Hair follicular keratinocyte (primary cell): ENCODE measurements at places on chromosomes 6 and 20. TPM values are rescaled to one million over a fixed set of nuclear protein-coding genes. Genes with fewer than 3 reads are reported as not detected.

Gene KHDRBS2
- total RNA-seq = not detected in 2 replicates

Gene TFAP2A
- total RNA-seq = 28.4 and 29.2 TPM in 2 replicates

Gene F13A1
- not detected in 2 replicates for total RNA-seq

Gene NRSN1
- total RNA-seq = not detected in 2 replicates
